ENCODE measurements at places on chromosomes 13 and 19.

- no peak for DNase-seq
These were observed 502 bp downstream of the NECTIN2 start for GRCh38 chr19:44846455-44847143.

DNA sequence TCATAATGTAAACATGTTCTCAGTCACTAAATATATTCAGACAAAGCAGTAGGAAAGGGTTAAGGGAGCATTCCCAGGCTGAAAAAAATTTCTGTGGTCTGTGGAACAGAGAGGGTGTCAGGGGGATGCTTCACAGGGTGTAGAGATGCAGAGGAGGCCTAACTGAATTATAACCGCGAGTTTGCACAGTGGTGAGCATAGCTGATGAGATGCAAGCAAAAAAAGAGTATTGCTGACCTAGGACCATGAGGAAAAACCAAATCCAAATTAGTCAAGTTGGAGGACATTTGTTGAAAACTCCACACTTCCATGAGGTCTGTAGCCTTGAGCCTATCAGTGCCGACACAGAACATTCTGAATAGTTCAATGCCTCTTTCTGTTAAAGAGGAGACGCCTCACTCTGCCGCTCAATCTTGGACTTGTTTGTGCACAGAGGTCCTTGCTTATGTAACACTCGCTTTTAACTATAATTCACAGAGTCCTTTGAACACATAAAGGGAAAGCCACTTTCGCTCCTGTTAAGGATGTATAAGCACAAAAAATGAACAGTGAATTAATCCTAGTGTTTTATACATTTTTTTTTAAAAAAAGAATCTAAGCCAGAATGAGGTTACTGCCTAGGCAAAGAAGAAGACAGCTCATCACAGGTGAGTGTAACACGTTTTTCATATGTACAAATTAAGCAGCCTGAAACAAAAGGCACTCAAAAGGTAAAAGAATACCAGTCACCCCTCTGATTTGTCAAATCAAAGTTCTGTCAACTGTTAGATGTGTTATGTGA lies 25.8 kb upstream of the INTS6 start:
- no peak for DNase-seq

- DNase-seq, result no peak
These were observed 882.2 kb upstream of the SLC10A2 start for GRCh38 chr13:103948426-103948825.

GRCh38 chr13:28320884-28321574 lies 173.9 kb downstream of the FLT1 start:
- no peak for DNase-seq

DNA sequence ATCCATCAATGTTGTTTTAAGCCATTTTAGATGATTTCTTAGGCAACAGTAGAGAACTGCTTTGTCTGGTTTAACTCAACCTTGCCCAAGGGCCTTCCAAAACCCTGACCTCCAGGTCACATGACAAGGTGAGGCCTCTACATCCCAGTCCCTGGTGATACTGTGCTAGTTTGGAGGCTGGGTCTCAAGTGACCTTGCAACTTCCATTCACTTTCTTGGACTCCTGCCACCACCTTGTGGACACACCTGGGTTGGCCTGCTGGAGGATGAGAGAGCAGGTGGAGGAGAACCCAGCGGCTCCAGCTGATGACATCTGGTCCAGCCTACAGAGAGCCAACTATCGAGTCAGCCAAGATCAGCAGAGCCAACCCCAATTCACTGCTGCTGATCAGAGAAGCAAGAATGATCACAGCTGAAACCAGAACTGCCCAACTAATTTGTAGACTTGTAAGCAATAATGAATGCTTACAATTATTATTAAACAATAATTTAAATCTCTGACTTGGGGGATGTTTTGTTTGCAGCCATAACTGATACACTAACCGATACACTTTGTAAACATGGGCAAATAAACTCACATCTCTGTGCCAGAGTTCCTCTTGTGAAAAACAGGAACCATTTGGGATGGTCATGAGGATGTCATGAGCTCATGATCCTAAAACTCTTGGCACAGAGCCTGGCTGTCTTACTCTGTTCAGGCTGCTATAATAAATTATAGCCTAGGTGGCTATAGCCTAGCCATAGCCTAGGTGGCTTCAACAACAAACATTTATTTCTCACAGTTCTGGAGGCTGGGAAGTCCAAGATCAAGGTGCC lies 11.5 kb downstream of the FAM187B start:
- DNase-seq, result no peak

DNA sequence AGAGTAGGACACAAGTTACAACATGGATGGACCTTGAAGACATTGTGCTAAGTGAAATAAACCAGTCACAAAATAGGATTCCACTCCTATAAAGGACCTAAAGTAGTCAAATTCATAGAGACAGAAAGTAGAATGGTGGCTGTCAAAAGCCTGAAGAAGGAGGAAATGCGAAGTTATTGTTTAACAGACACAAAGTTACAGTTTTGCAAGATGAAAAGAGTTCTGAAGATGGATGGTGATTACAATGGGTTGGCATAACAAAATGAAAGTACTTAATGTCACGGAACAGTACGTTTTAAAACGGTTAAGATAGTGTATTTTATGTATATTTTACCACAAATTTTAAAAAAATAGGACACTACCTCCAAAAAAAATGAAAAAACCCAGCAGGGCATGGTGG lies 34.8 kb downstream of the FOXO1 start:
- no peak for DNase-seq

DNA sequence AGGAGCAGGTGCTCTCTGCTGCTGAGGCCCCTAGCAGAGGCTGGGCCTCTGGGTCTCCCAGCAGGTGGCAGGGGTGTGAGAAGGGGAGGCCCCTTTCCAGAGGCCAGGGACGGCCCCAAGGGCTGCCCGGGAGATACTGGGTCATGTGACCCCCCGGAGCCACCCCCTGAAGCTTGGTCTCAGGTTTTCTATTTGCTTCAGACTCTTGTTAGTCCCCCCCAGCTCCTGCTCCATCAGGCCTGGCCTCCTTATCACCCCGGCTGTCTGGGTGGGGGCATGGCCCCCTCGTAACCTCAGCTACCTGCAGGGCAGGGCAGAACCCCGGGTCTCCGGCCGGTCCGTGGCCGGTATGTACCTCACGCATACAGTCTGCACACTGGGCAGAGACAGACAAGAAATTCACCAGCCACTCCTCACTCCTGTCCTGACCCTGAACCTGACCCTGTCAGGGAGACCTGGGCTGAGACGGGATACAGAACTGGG lies 13.2 kb upstream of the TCF3 start:
- no peak for DNase-seq

DNA sequence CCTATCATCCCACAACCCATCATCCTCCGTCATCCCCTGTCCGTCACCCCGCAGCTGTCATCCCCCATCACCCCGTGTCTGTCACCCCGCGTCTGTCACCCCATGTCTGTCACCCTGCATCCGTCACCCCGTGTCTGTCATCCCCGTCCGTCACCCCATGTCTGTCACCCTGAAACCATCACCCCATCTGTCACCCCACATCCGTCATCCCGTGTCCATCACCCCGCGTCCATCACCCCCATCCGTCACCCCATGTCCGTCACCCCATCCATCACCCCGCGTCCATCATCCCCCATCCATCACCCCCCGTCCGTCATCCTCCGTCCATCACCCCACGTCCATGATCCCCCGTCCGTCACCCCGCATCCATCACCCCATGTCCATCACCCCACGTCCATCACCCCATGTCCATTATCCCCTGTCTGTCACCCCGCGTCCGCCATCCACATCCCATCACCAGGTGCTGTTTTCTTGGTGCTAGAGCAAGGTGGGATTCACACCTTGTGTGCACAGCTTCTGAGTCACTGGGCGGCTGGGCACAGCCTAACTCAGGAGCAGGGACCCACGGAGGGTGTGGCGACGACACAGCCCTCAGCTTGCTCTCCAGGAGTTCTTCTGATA lies 24.2 kb downstream of the RASA3 start:
- no peak for DNase-seq

Measured in GOT3 (cell line).